ENCODE measurements at places on chromosomes 4 and X.

- no peak for DNase-seq
Observed at GRCh38 chr4:97507587-97508245, 635.6 kb downstream of the STPG2 start.

- no peak for DNase-seq
Observed at GRCh38 chr4:30616942-30617646, 103.1 kb upstream of the PCDH7 start.

DNA sequence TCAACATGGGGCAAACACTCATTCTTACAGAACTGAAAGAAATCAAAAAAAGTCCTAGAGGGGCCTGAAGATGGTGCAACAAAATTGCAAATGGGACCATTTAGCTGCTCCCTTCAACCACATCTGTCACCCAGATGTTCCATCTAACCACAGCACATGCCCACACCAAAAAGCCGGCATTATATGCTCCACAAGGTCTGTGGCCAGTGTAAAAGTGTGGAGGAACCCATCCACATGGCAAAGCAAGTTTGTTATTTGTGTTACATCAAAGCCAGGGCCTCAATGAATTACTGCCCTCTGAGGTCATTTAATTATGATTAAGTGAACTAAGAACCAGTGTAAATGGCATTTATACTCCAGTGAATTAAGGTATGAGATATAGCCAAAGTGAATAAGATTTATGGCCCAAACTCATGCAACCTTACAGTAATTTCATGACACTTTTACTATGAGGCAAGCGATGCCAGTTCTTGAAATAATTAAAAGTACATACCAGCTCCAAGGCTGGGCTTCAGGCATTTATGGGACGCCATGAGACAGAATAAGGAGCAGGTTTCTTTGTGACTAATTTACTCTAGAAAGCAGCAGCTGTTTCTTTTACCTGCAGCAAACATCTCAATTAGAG lies 48.7 kb upstream of the FGF16 start:
- DNase-seq: no peak

- no peak for DNase-seq
Observed at GRCh38 chrX:121479406-121479805, 432.0 kb downstream of the GLUD2 start.

DNA sequence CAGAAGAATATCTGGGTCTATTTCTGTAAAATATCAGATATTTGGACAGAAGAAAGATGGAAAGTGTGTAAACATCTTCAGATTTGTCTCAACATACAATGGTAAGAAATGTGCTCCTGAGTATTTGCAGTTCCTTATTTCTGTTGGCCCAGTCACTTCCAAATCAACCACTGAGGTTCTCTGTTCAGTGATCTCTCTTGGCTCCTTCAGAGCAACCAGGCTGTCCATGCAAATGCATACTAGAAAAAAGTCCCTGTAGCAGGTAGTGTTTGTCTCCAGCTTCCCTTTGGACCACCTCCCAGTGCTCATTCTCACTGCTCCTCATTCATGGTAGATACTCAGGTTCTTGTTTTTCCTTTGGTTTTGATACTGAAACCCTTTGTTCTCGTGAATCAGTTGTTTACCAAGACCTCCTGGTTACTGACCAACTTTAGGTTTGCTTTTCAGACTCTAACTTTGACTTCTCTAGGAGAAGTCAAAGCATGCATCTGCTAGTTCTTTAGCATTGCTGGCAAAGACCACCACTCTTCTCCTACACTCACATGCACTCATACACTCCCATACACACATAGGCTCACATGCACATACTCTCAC lies 28.8 kb downstream of the ASIC5 start:
- DNase-seq: no peak

GRCh38 chrX:66676990-66677389 lies 38.1 kb upstream of the EDA2R start:
- DNase-seq: no peak

GRCh38 chr4:72975488-72975784 lies 94.1 kb downstream of the COX18 start:
- no peak for DNase-seq

- no peak for DNase-seq
Observed at GRCh38 chr4:13367244-13367643, 116.9 kb downstream of the RAB28 start.

DNA sequence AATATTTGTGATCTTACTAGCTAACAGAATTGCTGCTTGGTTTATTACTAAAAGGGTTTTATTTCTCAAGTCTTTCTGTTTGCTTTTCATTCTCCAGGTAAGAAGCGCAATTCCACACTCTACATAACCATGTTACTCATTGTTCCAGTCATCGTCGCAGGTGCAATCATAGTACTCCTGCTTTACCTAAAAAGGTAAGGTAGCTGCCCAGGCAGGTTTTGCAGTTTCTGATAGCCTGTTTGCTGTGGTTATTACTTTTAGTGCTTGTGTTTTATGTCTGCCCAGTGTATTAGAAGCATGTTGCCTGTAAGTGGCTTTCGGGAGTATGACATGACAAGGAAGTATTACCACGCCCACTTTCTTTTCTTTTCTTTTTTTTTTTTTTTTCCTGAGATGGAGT lies 46.4 kb downstream of the IL13RA1 start:
- DNase-seq: no peak

- DNase-seq: no peak
Observed at GRCh38 chrX:37320541-37321203, 28.5 kb upstream of the PRRG1 start.

- DNase-seq: no peak
Observed at GRCh38 chrX:132837126-132837525, 121.3 kb downstream of the HS6ST2 start.

- no peak for DNase-seq
Observed at GRCh38 chr4:125459531-125459930, 144.8 kb downstream of the FAT4 start.

DNA sequence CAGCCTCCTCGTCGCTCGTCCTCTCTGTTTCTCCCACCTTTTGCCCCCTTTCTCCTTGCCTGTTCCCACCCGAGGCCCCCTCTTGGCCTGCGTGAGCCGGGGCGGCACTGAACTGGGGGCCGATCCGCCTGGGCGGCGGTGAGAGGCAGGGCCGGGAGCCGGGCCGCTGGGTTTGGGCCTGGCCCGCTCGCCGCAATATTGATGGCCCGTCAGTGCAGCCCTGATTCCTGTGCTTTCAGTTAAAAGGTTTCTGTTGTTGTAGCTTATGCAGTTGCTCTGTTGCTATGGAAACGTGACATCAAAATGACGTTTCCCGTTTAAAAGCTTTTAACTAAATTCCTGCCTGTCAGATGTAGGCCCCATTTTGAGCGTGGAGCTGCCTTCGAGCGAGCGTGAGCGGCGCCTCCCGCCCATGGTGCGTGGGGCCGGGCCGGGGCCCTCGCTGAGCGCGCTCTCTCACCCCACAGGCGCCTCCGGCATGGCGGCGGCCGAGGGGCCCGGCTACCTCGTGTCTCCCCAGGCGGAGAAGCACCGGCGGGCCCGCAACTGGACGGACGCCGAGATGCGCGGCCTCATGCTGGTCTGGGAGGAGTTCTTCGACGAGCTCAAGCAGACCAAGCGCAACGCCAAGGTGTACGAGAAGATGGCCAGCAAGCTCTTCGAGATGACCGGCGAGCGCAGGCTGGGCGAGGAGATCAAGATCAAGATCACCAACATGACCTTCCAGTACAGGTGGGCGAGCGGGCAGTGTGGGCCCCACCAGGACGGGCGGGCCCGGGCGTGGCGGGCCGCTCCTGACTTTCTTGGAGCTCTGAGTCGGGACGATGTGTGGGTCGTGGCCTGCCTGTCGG lies at the start of gene MSANTD1:
Gene MSANTD1 (plus strand): TSS at position 349 of the 851 bp plus-strand sequence. CDS start 64 bp downstream, at position 413.
- DNase-seq: no peak

- DNase-seq: no peak
Observed at GRCh38 chrX:153704021-153704526, 16.3 kb downstream of the SLC6A8 start.

- no peak for DNase-seq
Observed at GRCh38 chr4:152101556-152102435, 341.0 kb upstream of the GATB start.

- no peak for DNase-seq
Observed at GRCh38 chr4:168773388-168774195, 236.5 kb downstream of the CBR4 start.

GRCh38 chrX:155334486-155335336 lies at the start of gene CLIC2:
Gene CLIC2 (minus strand): TSS chrX:155334614. CDS start chrX:155334427, 187 bp downstream.
- DNase-seq: peak; percentile 0

DNA sequence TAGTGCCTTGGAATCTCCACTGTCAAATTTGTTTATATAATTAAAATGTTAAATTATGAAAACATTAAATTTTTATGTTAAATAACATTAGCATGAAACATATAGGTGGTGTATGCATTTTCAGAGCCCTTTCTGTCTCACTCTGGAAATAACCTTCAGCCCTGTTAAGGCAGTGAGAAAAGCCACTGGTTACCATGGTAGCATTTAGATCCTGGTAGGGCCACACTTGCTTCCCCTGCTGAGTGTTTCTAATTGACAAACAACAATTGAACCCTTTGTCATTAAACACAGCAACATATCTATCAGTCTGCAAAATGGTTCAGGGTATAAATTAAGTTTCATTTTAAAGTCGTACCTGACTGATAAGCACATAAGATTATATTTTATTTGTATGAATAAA lies 63.5 kb downstream of the PDK3 start:
- no peak for DNase-seq

DNA sequence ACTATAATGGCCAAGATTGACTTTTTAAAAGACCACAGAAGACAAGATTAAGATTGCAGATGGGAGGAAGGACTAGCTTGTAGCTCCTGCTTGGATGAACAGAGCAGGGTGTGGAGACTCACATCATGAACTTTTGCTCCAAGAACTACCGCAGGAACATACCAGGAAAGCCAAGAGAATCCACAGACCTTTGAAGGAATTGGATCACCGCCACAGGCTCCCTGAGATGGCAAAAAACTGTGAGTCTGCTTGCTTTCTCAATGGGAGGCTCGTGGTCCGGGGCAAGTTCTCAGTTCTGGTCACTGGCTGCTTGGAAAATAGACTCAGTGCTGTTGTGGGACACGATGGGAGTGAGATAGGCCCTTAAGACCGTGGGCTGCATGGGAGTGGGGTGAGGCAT lies 276.6 kb downstream of the CCSER1 start:
- DNase-seq: no peak

GRCh38 chrX:109077788-109078187 lies 341.4 kb upstream of the IRS4 start:
- no peak for DNase-seq

GRCh38 chr4:101970547-101971155 lies 180.1 kb downstream of the BANK1 start:
- no peak for DNase-seq

GRCh38 chrX:123990602-123991001 lies 29.1 kb downstream of the STAG2 start:
- DNase-seq: no peak

DNA sequence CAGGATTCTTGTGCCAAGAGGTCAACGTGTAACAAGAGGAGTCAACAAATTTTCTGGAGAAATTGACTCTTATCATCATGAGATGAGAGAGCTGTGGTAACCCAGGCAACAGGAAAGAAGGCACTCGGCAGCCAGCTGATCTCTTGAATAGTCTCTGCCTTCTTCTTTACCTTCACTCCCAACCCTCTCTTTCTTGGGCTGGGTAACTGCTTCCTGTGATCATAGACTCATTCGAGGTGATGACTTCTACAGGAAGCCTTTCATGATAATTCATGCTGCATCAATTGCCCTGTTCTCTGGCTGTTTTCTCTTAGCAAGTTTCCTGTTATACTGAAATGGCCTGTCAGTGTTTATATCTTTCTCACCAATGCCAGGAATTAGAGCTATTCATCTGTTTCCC lies 70.8 kb upstream of the FSTL5 start:
- no peak for DNase-seq

- no peak for DNase-seq
Observed at GRCh38 chrX:64218023-64218422, 12.4 kb downstream of the ASB12 start.

DNA sequence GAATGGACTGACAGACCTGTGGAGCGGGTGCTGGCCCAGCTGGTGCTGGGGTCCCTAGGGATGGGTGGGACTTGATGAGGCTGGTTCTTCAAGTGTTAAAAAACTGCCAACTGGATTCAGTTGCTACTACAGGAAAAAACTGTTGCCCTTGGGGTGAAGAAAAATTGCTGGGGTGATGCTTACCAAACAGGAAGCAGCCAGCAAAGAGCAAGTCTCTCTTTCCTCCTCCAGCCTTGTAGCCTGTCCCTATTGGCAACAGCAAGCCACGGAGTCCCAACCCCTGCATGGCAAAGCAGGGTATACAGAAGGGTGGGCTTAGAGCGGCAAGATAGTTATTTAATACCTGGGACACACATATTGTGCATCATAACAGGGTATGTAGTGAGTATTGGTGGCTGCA lies 60.1 kb upstream of the ATP8A1 start:
- no peak for DNase-seq

- no peak for DNase-seq
Observed at GRCh38 chrX:40374486-40374885, 206.3 kb upstream of the ATP6AP2 start.

GRCh38 chrX:8773117-8773516 lies 28.1 kb downstream of the FAM9A start:
- DNase-seq: no peak

DNA sequence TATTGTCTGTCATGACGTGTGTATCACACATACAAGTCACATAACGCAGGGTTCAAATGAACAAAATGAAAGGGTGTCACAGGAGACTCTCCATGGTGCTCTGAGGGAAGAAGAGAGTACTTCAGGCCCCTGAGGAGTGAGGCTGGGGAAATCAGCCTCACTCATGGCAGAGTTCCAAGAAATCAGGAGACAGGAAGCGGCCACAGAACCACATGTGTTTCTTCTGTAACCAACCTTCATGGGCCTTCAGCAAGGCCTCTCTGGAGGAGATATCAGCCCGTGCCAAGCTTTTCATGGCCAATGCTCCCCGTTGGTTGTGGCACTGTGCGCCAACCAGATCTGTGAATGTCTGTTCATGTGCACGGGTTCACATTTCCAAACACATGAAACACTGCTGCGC lies 76.0 kb downstream of the NAT8L start:
- peak; percentile 26 for DNase-seq

DNA sequence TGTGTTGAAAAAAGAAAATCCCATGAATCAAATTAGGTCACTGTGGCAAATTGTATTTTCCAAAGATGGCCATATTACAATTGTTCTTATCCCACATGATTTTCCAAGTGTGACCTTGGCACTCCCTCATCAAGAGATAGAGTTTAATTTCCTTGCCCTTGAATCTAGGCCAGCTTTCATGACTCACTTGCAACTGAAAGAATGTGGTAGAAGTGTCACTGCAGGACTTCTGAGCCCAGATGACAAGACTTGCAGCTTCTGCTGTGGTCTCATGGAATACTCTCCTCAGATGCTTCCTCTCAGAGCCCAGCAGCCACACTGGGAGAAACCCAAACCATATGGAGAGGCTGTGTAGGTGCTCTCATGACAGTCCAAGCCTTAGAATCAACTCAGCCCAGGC lies 139.0 kb downstream of the ADAMTS3 start:
- no peak for DNase-seq
